NCI-H748 treated with DMSO at 0.1 percent for 48 hours (cell line): ENCODE measurements at places on chromosomes 7 and 10.

DNA sequence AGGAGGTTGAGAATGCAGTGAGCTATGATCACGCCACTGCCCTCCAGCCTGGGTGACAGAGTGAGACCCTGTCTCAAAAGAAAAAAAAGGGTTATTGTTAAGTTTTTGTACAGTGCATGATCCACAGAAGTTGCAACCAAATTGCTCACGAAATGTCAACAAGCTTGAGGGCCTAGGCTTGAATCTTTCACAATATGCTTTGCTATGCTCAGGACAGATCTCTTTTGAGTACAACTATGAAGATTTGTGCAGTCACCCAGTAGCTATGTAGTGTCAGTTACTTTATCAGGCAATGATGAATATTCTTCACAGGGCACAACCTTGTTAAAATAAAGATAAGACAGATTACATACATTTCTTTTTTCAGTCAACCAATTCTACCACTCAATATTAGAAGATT, 109.2 kb downstream of the PRTFDC1 start:
- DNase-seq = no peak

DNA sequence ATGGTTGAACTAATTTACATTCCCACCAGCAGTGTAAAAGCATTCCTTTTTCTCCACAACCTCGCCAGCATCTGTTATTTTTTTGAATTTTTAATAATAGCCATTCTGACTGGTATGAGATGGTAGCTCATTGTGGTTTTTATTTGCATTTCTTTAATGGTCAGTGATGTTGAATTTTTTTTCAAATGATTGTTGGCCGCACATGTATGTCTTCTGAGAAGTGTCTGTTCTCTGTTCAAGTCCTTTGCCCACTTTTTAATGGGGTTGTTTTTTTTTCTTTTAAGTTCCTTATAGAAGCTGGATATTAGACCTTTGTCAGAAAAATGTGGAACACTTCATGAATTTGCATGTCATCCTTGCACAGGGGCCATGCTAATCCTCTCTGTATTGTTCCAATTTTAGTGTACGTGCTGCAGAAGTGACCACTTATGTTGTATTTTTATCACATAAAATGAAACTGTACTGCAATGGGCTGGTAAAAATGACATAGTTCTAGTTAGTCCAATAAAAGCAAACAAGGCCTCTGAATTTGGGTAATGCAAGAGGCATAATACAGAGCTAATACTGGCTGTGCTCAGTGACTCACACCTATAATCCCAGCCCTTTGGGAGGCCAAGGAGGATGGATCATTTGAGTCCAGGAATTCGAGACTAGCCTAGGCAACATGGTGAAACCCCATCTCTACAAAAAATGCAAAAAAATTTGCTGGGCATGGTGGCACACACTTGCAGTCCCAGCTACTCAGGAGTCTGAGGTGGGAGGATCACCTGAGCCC, 70.3 kb downstream of the ABI1 start:
- no peak for DNase-seq

DNA sequence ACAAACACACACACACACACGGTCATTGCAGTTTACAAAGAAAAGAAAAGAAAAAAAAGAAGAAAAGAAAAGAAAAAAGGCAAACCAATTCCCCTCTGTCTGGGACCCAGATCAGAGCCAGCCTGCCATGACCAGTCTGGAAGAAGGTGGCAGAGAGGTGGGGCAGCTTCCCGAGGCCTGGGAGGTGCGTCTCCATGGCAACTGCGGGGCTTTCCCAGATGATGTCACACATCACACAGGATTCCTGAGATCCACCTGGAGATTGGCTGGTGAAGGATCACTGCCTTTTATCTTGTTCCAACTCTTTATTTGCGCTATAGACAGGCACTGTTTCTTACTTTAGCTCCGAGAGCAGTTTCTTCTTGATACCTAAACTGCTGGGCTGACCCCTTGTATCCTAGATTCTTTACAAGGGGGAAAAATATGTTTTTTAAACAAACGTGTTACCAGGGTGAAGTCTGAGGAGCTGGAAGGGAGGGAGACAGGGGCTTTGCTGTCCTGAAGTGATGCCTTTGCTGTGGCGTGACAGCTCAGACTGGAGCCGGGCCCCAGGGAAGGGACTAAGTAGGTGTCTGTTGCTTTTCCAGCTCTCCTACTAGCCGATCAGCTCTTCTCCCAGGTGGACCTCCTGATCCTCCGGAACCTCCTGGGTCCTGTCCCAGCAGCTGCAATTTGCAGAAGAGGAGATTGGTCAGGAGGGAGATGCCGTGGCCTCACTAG, 298.5 kb downstream of the KLF6 start:
- peak; percentile 46 for DNase-seq

GRCh38 chr10:127035827-127036226, 130.6 kb downstream of the DOCK1 start:
- no peak for DNase-seq

DNA sequence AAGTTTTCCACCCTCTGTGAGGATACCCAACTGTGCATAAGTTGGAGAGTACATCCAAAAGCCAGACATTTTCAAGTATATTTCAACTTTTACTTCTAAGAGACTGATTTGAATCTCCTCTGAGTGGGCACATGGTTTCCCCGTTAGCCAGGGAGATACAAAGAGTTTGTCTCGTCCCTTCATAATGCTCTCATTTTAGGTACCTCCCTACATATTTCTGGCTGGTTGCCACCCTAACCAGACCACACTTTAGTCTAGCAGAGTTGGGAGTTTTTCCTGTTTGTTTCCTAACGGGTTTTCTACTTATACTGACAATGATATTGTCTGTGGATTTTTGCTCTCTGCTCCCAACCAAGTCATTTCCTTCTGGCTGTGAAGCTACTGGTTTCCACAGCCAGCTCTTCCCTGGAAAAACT, 180.3 kb downstream of the CCDC71L start:
- no peak for DNase-seq

DNA sequence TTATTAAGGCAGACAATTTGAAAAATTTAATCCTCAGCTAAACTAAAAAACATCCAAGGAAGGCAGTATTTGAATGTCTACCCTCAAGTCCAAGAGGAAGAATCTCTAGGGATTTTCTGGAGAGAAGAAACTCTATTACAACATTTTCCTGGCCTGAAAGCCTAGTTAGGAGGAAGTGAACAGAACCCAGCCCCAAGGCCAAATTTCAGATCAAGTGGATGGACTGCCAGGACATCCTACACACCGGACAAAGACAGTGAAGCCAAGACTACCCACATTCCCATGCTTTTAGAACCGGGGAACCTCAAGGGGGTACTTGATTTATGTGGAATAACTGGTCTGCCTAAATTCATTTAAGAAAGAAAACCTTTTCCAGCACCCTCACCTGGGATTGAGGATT, 108.9 kb upstream of the MEOX2 start:
- DNase-seq = no peak

DNA sequence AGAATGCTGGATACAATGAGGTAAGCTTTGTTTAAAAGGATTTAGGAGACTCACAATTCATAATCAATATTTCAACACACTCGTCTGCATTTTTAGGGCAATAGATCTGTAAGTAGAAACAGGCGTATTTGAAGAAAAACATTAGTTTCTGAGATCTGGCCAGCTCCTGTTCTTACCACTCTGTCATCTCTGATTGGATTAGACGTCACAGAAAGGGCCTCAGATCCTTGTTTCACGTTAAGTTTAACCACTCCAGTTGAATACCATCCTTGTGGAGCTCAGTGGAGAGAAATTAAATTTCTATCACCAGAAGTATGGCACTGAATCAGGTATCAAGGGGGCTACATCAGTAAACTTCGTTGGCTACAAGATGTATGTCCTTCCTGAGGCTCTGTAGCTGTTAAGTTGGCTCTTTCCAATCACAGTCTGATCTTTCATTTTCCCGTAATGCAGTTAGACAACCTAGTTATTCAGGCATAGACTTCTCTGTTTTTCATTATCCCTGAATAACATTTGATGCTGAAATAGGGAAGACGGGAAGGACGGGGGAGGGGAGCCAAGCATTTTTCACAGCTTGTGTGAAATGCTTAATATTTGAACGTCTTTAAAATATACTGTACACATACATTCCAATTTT, 659.2 kb upstream of the GALNT17 start:
- DNase-seq = no peak

- no peak for DNase-seq
Measured at GRCh38 chr7:101549734-101550133, 79.4 kb downstream of the MYL10 start.

GRCh38 chr7:84144480-84144879, 50.1 kb downstream of the SEMA3A start:
- no peak for DNase-seq

DNA sequence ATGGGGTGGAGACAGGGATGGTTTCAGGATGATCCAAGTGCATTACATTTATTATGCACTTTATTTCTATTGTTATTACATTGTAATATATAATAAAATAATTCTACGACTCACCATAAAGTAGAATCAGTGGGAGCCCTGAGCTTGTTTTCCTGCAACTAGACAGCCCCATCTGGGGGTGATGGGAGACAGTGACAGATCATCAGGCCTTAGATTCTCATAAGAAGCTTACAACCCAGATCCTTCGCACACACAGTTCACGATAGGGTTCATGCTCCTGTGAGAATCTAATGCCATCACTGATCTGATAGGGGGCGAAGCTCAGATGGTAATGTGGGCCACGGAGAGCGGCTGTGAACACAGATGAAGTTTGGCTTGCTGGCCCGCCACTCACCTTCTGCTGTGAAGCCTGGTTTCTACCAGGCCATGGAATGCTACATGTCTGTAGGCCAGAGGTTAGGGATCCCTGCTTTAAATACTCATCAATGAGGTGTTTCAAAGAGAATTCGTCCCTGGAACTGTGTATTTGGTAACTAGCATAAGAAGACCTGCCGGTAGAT, 21.2 kb upstream of the PRKCQ start:
- no peak for DNase-seq

GRCh38 chr7:71712653-71713180, 580.8 kb downstream of the GALNT17 start:
- no peak for DNase-seq

- peak; percentile 93 for DNase-seq
Measured at GRCh38 chr7:68176974-68177373, 1180.3 kb downstream of the TYW1 start.

DNA sequence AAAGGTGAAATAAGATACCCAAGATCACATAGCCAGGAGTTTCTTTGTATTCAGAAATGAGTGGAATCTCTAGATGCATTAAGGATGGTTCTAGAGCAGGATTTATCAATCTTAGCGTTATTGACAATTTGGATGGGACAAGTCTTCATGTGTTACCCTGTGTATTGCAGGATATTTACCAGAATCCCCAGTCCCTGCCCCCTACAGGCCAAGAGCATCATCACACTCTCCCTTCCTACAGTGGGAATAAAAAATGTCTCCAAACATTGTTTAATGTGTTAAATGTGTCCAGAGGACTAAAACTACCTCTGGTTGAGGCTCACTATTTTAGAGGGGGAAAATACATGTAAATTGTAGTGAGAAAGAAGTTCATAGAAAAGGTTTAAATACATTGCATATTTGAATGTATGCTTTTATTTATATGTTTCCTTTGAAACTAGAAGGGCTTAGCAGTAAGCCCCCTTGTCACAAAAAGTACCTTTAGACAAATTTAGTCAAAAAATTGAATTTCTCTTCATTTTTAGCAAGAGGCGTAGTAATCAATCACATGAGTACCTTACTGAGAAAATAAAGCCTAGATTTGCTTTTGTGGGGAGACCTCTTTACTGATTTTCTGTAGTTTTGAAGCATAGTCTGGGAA, 141.2 kb downstream of the MLLT10 start:
- DNase-seq = no peak

- DNase-seq = no peak
Measured at GRCh38 chr7:120165227-120165626, 107.7 kb upstream of the KCND2 start.

GRCh38 chr7:9026121-9026520, 592.7 kb downstream of the NXPH1 start:
- DNase-seq = no peak

- DNase-seq = no peak
Measured at GRCh38 chr10:91545838-91546237, 87.0 kb downstream of the PPP1R3C start.

GRCh38 chr7:86257894-86258293, 385.8 kb upstream of the GRM3 start:
- DNase-seq = no peak

DNA sequence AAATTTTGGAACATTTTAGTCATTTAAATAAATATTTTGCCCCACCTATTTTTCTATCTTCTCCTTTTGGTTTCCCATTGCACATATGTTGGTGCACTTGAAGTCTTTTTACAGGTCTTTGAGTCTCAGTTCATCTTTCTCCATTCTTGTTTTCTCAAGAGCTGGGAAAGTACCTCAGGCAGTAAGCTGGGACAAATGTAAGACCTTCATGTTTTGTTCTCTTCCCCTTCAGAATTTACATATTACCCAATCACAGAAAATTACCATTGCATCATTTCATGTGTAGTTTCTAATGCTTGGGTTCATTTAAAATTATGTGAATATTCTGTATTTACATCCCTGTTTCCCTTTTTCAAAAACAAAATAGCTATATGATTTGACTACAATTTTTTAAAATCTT, 1150.0 kb upstream of the POT1 start:
- DNase-seq = no peak

- DNase-seq = no peak
Measured at GRCh38 chr10:101960879-101961395, 95.0 kb downstream of the ARMH3 start.

- no peak for DNase-seq
Measured at GRCh38 chr10:102648269-102648888, 4.1 kb downstream of the TRIM8 start.

DNA sequence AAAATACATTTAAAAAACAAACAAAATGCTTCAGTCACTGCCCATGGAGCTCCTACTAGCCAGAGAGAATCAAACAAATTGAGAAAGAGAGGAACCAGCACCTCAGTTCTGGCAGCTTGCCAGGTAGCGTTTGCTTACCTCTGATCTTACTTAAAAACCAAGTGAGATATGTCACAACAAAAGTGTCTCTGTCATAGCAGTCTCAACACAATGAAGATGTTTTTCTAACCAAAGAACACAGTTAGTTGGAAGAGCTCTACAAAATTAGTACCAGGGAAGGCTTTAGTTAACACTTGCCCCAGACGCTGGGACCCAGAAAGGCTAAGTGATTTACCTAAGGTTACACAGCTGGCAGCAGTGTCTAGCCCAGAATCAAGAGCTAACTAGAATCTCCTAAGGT, 3.4 kb downstream of the DOCK4 start:
- DNase-seq = peak; percentile 47

DNA sequence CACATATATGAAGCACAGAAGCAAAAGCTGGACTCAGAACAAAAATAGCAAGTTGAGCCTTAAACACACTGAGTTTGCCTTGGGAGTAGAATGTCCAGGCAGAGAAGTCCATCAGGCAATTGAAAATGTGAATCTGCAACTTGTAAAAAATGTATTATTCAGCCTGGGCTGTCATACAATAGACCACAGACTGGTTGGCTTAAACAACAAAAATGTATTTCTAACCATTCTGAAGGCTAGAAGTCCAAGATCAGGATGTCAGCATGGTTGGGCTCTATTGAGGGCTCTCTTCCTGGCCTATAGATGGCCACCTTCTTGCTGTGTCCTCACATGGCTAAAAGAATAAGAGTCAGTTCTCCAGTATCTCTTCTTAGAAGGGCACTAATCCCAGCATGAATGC, 76.5 kb upstream of the CAPZA2 start:
- no peak for DNase-seq
